Activated T-cell treated with anti-CD3 and anti-CD28 coated beads for 1 hour (primary cell): ENCODE measurements at places on chromosomes 3 and 15.

- DNase-seq: no peak
Observed at GRCh38 chr15:101617390-101617965, 34.7 kb downstream of the TM2D3 start.

- no peak for DNase-seq
Observed at GRCh38 chr3:30915782-30916181, 21.3 kb upstream of the GADL1 start.

- DNase-seq: no peak
Observed at GRCh38 chr3:189567322-189567721, 63.9 kb upstream of the TP63 start.

- no peak for DNase-seq
Observed at GRCh38 chr3:196166741-196167140, 44.5 kb downstream of the ZDHHC19 start.

GRCh38 chr3:27452368-27453090 is 31.7 kb downstream of the SLC4A7 start:
- DNase-seq: no peak
